Kidney tubule cell (primary cell): ENCODE measurements at places on chromosomes 1 and 21.
A peak's percentile ranks its signal among the peaks of the same experiment; 100 is the strongest.

DNA sequence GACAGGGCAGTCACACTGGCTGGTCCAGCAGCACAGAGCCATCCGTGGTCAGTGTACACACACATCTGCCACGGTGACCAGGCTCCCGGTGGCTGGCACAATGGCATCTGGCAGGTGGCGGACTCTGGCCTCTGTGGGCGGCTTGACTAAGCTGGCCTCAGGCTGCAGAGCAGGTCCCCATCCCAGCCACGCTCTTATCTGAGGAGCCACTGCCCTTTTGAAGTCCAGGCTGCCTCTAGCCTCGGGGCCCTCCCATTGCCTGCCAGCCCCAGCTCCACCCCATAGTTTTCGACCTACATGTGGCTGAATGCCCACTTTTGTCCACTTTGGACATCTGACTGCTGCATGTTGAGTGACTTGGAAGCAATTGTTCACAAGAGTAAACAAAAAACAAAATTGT, 29.9 kb upstream of the EDN2 start:
- DNase-seq: peak; percentile 6

GRCh38 chr1:9658199-9658598, 6.7 kb downstream of the PIK3CD start:
- no peak for DNase-seq

DNA sequence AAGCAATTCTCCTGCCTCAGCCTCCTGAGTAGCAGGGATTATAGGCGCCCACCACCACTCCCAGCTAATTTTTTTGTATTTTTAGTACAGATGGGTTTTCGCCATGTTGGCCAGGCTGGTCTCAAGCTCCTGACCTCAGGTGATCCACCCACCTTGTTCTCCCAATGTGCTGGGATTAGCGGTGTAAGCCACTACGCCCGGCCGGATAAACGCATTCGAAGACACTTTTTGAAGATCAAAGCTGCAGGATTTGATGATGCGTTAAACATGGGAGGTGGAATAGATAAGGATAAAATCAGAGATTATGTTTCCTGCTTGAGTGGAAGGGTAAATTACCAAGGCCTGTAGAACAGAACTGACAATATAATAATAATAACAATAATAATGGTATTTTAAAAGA, 389.4 kb upstream of the POU3F1 start:
- no peak for DNase-seq

DNA sequence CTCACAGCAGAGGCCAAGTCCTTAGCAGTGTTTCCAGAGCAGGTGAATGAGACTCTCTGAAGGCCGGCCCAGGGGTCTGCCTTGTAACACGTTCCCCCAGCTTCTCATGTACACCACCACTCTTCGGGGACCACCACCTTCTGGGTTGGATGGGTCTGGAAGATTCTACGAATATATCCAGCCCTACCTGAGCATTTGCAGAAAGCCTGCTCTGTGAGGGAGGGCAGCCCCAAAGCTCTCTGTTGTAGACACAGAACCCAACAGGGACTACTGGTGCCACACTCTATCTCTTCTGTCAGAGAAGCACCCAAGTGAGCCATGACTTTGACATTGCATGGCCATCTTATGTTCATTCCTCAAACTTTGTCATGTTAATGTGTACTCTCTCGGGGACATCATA, 61.8 kb downstream of the CD247 start:
- no peak for DNase-seq

GRCh38 chr1:226881515-226882185, 11.2 kb downstream of the PSEN2 start:
- no peak for DNase-seq

GRCh38 chr1:1924386-1924785, 5.3 kb upstream of the TMEM52 start:
- no peak for DNase-seq

DNA sequence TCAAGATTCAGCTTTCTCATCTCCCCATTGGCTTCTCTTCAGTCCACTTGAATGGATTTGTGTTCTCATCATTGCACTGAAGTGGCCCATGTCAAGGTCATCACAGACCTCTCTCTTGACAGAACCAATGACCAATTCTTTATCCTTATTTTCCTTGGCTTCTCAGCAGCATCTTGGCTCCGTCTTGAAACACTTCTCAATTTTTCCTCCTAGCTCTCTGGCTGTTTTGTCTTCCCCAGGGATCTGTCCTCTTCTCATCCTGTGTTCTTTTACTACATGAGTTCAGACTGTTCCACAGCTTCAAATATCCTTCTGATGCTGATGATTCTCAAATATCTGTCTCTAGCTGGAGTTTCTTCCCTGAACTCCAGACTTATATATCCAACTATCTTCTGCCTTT, 78.6 kb downstream of the COLGALT2 start:
- no peak for DNase-seq

- DNase-seq: no peak
These were observed 109.8 kb downstream of the PLPPR4 start for GRCh38 chr1:99374109-99374508.

DNA sequence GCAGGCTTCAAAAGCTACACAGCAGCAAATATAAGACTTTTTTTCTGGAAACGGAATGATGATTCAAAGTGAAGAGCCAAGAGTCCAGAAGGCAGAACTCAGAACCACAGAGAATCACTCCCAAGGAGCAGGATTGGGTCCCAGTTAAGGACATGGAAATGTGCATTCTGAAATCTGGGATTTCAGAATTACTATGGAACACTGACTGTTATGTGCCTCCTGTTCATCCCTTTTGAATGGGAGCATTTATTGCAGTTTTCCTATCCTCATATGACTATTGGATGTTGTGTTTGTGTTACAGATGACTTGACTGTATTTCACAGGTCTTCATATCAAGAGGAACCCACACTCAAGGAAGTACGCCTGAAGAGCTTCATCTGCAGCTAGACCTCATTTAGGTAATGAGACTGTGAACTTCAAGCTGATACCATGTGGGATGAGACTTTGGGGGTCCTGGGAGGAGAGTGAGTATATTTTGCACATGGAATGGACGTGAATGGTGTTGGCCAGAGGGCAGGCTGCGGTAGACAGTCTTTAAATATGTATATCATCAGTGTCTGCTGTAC, 17.1 kb upstream of the CAP1 start:
- DNase-seq: no peak

DNA sequence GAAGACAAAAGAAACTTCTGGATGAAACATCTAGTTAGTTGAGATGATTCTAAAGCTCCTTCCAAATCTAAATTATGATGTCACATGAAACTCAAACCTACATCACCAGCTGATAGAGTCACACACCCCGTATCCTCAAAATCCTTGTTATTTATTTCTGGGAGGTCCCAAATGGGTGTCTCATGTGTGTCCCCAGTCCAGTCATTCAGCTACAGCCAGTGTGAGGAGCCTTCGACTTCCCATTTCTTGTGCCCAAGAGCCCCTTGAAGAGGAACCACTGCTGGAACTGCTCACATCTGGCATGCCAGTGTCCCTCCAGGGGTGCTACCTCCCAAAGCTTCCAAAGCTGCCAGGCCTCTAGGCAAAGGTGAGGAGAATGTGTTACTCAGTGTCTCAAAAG, 32.5 kb upstream of the KCNA3 start:
- no peak for DNase-seq

GRCh38 chr1:64343823-64344190, 126.1 kb upstream of the CACHD1 start:
- DNase-seq: no peak

- DNase-seq: no peak
These were observed 680 bp downstream of the MAGOH start for GRCh38 chr1:53237638-53238037.

GRCh38 chr1:221309723-221310122, 430.5 kb downstream of the HLX start:
- DNase-seq: no peak

- DNase-seq: no peak
These were observed 53.6 kb upstream of the ZNF644 start for GRCh38 chr1:91075233-91076135.

GRCh38 chr1:5711956-5712645, 280.1 kb downstream of the NPHP4 start:
- no peak for DNase-seq

- DNase-seq: no peak
These were observed 119.2 kb downstream of the SMYD2 start for GRCh38 chr1:214400131-214400530.

- no peak for DNase-seq
These were observed at the start of gene KRTAP13-4 for GRCh38 chr21:30430170-30430655. KRTAP13-4 (plus strand) TSS chr21:30430220; CDS start chr21:30430276, 56 bp downstream.

DNA sequence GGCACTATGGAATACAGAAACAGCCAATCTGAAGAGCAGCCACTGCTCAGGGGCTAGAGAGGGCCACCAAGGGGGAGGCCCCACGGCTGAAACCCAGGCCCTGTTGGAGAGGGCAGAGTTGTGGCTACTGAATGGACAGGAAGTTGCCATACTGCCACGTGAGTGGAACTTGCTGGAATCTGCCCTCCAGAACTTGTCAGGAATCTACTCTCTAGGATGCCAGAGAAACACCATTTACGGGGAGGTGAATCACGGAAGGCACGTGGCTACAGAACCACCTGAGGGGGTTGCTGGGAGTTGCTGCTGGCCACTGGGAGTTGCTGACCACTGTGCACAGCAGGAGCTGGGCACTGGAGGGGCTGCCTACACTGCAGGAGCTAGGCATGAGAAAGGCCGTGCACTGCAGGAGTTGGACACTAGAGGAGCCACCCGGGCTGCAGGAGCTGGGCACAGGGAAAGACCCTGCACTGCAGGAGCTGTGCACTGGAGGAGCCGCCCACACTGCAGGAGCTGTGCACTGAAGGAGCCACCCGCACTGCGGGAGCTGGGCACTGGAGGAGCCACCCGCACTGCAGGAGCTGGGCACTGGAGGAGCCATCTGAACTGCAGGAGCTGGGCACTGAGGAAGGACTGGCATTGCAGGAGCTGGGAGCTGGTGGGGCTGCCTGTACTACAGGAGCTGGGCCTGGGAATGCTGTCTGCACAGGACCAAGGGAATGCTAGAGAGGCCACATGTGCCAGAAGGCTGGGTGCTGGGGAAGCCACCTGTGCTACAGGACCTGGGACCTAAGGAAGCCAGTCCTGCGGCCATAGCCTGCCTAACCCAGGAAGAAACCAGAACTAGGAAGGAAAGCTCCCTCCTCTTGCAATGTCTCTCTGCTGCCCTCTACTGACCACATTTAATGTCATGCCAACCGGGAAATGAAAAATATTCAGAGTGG, 343.4 kb downstream of the MATN1 start:
- DNase-seq: peak; percentile 73

GRCh38 chr1:56838759-56839158, 15.8 kb upstream of the C8A start:
- DNase-seq: peak; percentile 77

GRCh38 chr1:37714226-37714625, 21.9 kb downstream of the CDCA8 start:
- DNase-seq: no peak

GRCh38 chr1:20125100-20125499, 5.8 kb upstream of the PLA2G2D start:
- no peak for DNase-seq

- DNase-seq: no peak
These were observed 9.8 kb downstream of the EDN2 start for GRCh38 chr1:41474490-41475271.

DNA sequence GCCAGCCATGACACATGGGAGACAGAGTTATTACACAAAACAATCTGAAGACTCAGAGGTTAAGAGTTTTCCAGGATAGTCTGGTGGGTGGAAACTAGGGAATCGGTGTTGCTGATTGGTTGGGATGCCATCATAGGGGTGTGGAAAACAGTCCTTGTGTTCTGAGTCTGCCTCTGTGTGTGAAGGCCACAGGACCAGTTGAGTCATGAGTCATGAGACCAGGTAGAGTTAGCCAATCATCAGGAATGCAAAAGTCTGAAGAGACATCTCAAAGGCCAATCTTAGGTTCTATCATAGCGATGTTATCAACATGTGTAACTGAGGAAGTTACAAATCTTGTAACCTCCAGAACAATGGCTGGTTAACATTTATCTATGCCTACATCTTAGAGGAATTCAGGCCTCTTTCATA, 49.7 kb upstream of the NEK7 start:
- peak; percentile 66 for DNase-seq

DNA sequence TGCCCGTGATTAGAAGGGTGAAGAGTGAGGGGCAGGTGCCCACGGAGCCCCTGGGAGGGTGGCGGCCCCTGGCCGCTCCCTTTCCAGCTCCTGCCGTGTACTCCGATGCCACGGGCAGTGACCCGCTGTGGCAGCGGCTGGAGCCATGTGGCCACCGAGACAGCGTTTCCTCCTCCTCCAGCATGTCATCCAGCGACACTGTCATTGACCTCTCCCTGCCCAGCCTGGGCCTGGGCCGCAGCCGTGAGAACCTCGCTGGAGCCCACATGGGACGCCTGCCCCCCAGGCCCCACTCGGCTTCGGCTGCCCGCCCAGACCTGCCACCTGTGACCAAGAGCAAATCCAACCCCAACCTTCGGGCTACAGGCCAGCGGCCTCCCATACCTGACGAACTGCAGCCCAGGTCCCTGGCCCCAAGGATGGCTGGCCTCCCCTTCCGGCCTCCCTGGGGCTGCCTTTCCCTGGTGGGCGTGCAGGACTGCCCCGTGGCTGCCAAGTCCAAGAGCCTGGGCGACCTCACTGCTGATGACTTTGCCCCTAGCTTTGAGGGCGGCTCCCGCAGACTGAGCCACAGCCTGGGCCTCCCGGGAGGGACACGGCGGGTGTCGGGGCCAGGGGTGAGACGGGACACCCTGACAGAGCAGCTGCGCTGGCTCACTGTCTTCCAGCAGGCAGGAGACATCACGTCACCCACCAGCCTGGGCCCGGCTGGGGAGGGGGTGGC, 22.0 kb downstream of the PANK4 start:
- no peak for DNase-seq

DNA sequence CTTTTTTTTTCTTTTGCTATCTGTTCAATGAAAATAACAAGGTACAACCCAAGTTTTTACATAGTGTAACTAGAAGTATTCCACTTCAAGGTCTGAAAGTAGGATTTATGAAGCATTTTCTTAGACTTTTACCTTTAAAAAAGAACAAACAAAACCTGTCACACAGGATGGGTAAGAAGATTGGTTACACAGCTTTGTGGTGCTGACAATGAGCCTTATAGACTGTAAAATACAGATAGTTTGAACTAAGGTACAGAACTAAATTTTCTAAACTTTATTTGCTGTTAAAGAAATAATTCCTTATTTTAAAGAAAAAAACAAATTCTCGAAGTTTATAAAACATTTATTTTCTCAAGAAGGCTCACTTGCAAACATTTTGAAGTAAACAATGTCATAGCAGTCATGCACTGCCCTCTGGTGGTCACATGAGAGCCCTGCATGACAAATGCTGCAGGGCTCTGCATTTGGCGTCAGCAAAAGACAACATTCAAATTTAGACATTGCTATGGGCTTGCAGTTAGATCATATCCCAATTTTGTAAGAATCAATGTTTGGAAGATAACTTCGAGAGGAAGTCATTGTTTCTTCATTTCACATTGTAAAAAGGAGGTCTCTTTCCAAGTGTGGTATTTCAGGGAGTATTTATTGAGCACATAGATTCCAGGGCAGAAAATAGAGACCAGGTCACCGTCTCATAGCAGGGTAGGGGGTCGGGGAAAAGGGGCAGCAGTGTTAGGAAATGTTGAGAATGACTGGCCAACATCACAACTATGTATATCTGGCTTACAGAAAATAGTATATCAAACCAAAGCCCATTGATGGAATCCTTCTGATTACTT, 115.3 kb upstream of the FMN2 start:
- peak; percentile 61 for DNase-seq
